ENCODE measurements at places on chromosomes 16 and 17.

GRCh38 chr16:62450291-62450690 lies 414.1 kb upstream of the CDH8 start:
- DNase-seq: no peak

DNA sequence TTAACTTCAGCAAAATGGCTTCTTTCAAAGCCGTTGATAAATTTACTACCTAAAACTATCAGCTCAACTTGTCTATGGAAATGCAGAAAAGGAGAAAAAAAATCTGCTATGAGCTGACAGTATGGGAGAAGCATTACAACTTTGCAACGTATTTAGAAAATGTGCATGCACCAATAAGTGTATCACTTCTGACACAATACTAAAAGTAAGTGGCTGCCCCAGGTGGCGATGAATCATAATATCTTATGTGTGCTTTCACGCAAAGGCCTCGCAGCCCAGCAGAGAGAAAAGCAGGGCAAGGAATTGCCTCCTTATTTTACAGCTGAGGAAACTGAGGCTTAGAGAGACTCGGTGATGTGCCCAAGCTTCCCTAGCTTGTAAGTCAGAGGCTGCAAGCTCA lies 101.8 kb downstream of the SALL1 start:
- DNase-seq: no peak

DNA sequence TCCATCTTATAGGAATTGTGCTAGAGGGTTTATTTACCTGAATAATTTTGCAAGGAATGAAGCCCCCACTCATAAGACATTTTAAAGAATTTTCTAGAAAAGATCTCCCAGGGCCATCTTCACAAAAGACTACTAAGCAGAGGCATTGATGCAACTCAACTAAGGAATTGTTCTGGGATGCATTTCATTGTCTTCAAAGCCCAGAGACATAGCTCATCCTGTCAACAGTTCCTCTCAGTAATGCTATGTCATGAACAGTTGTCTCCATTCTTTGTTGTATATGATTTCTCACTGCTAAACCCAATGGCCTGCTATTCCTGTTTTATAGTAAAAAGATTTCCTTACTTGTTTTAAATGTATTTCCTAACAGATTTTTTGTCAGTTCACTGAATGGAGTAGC lies 136.8 kb upstream of the RBL2 start:
- no peak for DNase-seq

DNA sequence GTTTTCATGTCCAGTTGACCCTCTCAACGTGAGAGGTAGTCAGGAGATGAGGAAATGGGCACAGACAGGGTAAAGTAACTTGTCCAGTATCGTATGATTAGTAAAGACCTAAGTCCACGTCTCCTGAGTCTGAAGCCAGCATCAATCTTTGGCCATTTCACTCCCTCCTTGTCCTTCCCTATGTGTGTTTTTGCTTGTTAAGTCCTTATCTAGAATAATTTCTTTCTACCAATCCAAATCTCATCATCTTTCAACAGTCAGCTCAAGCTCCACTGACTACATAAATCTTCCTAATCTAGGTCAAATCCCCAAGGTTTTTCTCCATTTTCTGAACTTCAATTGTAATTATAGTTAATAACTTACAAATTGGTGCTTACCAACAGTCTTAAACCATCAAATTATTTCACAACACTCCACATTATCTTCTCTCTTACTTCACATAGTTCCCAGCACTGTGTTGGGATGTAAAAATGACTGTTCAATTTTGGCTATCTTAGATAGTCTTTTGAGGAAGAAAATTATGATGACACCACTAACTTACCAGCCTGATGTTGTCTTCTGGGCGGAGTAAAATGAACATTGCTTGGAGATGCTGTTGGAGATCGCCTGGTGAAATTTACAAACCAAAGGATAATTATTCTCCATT lies 72.3 kb upstream of the CORO6 start:
- DNase-seq: no peak

DNA sequence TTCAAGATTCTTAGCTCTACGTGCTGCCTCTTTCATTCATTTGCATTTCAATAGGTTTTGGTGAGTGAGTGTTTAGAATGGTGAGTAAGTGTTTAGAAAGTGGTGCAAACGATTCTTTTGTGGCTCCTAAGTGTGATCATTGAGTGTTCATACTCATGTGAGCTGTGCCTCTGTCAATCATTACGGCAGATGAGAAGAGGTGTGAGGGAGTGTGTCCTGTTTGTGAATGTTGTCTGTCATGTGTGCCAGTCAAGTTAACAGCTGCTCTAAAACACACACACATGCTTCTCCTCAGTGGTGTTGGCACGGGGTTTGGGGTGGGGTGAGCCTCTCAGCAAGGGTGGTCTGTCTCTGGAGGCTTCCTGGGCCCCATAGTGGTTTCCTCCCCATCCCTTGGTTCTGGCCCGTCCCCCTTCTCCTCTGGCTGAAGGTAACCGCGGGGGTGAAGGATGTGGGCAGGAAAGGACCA lies 11.4 kb downstream of the MYL4 start:
- no peak for DNase-seq

- DNase-seq: no peak
Observed at GRCh38 chr16:2151188-2152091, 3.0 kb downstream of the RAB26 start.

DNA sequence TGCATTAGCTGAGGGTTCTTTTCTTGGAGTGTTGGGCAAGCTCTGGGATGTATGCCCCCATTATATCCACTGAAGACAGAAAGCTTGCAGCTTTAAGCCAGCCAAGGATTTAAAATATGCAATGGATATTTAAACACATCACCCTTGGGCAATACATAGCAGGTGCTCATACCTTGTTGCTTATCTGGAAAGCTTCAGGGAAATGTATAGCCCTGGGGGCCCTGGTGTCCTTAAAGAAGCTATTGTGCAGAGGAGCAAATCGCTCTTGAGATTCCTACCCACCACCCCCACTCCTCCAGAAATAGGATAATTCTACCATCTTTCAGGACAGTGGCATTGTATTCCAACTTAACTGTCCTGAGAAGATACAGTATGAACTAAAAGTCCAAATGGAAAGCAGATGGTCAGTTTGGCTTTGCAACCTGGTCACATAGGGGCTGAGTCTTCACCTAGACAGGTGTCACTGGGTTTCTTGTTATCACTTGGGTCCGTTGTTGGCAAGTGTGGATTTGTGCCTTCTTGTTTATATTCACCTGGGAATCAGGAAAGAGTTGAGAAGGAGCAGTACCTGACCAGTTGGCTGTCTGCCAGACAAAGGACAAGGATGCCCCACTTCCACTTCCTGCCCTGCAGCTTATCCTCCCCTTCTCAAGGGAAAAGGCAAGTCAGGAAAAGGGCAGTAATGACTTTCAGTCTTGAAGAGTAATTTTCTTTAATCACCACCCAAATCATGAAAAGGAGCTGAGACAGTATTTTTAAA lies 3.4 kb downstream of the ANKRD40CL start:
- no peak for DNase-seq

GRCh38 chr16:67702130-67702529 lies 17.0 kb downstream of the GFOD2 start:
- no peak for DNase-seq

DNA sequence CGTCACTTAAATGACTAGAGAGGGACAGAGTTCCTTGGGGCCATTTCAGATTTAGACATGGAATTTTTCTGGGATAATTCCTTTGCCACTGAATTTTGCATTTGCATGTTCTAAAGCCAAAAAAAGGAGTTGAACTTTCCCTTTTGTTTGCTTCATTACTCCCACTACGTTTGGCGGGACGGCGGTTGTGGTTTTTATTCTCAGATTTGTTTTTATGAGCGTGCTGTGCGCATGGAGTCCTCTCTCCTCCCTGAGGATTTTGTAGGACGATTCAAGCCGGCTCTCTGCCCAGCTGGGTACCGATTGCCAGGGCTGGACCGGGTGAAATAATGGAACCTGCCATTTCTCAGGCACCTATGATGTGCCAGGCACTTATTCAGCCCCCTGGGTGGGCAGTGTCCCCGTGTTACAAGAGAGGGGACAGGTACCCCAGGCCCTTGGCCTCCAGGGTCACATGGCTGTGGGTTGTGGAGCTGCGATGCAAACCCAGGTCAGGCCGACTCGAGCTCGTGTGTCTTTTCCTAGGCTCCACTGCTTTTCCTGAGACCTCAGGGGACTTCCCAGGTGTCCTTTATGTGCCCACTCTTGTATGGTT lies 18.8 kb downstream of the CMIP start:
- DNase-seq: no peak

DNA sequence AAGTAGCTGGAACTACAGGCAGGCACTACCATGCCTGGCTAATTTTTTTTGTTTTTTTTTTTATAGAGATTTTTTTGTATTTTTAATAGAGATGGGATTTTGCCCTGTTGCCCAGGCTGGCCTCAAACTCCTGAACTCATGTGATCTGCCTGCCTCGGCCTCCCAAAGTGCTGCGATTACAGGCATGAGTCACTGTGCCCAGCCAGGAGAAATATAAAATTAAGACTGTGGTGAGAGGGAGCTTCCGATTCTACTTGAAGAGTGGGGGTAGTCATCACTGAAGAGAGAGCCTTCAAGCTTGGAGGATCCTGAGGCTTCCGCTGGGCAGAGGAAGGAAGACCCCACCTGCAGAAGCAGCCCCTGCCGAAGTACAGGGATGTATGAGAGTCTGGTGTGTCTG lies 34.4 kb upstream of the RGS9 start:
- DNase-seq: no peak

- DNase-seq: no peak
Observed at GRCh38 chr16:28105954-28106353, 42.4 kb upstream of the GSG1L start.

DNA sequence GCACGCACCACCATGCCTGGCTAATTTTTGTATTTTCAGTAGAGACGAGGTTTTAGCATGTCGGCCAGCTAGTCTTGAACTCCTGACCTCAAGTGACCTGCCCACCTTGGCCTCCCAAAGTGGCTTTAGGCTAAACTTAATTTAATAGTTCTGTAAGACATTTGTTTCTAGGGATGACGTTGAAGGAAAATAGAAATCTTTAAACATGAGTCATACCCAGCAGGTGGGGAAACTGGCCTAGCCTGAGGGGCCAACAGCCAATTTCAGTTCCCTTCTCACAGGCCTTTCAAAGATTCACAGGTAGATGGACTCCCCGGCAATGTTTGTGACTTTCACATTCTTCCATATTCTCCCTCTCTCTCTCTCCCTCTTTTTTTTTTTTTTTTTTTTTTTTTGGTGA lies 18.1 kb upstream of the ITPRIPL2 start:
- DNase-seq: no peak

- no peak for DNase-seq
Observed at GRCh38 chr17:70989280-70989679, 819.9 kb downstream of the KCNJ2 start.

GRCh38 chr17:57832314-57833178 lies 17.3 kb downstream of the MRPS23 start:
- DNase-seq: no peak

DNA sequence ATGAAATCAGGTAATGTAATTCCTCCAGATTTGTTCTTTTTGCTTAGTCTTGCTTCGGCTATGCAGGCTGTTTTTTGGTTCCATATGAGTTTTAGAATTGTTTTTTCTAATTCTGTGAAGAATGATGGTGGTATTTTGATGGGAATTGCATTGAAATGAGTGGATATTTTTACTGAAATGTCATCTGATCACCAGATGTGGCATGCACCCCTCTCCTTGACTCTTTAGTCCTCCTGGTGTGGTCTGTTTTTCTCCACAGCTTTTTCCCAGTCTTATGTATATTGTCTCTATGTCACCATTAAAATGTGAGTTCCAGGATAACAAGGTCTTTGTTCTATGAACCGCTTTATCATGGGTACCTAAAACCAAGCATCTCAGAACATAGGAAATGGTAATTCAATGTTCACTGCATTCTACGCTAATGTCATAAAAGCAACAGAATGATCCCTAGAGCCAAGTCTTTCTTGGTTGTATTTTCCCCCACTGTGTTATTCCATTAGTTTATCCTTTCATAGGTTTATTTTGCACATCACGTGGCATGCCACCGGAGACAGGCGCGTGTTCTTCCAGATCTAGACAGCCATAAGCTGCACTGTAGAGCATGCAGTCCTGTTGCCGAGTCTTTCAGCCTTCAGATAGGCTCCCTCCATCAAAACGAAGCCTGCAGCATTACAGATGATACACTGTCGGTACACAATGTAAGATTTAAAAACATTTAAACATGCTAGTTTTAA lies 172.5 kb downstream of the RPTOR start:
- DNase-seq: no peak

- DNase-seq: peak; percentile 43
Observed at GRCh38 chr17:44997733-44998520, 29.8 kb upstream of the C1QL1 start.

DNA sequence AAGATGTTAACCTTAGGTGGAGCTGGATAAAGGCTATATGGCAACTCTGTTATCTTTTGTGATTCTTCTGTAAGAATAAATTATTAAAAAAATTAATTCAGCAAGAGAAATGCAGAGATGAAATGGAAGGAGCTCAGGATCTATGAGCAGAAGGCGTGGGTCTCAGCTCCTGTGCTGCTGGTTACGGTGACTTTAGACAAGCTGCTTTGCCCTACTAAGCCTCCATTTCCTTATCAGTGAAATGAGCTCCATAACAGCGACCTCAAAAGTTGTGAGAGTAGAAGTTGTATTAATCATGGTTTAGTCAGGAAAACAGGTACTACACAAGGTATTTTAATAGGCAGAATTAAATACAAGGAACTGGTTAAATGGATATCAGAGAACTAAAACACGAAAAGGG lies 48.2 kb upstream of the FOXJ1 start:
- no peak for DNase-seq

DNA sequence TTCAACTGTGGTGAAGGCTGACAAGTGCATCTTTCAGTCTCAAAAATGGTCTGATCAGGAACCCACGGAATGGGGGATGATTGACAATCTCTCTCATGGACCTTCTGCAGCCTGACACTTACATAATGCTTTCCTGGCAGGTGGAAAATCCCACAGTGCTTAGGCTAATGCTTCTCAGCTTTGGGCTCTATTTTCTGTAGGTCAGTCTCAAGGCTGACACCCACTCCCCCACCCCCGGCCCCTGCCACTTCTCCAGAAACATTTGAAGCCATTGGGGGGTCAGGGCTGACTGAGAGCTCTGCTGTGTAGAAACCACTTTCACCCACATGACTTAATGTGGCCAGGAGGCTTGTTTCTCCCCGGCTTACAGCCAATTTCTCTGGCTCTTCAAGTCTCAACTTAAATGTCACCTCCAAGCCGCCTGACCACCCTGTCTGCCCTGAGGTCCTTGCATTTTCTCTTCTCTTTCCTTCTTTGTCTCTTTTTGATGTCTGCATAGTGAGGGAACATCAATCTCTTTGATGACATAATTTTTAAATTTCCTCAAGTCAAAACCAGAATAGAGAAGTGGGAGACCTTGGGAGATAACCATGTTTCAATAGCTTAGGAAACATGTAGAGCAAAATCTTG lies 16.7 kb upstream of the IRF8 start:
- DNase-seq: no peak

DNA sequence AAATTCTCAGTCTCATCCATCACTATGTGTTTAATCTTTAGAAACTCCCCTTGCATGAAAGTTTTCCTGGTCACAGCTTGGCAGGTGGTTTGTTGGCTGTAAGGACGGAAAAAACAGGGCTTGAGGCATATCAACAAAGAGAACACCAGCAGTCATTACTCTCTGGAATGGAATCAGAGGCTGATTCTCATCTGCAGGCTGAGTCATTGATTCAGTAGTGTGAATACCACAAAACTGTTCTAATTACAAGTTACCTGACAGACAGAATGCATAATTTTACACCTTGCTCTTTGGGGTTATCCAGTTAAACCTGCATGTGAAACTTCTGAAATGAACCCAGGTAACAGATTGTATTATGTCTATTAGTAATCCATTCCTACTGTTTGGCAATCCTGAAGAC lies 11.5 kb upstream of the SLFN12L start:
- DNase-seq: no peak

Measured in lung microvascular endothelial cell (primary cell).